GM12865 (cell line): ENCODE measurements at places on chromosomes 11 and 22.

DNA sequence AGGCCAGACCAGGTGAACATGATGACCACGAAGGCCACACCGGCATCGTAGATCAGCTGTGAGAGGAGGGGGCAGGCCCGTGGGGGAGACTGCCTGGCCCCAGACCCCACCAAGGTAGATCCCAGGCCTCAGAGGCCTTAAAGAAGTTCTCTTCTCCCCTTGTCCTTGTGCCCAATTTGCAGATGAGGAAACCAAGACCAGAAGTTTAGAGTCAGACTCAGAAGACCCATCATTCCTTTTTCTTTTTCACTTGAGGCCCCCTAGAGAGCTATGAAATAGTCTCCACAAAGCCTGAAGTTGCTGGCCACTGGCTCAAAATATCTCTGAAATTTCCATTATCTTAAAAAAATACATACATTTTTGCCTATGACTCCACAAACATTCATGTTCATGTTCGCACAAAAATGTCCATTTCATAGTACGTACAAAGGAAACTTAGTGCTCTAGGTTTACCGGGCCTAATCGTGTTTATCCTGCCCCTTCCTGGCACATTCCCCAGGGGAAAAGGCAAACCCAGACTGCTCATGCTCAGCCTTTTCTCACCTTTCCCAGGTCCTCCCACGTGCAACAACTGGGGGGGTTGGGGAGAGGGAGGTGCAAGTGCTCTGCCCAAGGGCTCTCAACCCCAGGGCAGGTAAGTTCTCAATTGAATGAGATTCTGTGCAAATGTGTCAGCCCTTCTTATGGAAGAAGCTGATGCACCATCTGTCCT is 19.2 kb downstream of the SLC43A1 start:
- no peak for DNase-seq

- no peak for DNase-seq
These were observed 9.3 kb downstream of the CRYBB3 start for GRCh38 chr22:25208743-25209505.

DNA sequence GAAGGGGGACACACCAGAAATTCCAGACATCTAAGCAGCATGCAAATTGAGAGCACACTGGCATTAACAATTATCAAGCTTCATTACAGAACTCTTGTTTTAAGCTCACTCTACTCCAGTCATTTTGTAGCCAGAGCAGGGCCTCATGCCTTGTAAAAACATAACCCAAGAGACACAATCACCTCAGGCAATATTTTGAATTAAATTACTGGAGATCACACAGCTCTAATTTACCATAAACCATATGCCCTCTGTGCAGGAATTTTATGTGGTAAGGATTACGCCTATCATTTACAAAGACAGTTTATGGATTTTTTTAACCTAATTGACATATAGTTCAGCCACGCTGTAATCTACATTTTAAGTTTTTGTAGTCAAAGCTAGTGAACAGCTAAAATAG is 414.1 kb upstream of the DDI1 start:
- DNase-seq = no peak

DNA sequence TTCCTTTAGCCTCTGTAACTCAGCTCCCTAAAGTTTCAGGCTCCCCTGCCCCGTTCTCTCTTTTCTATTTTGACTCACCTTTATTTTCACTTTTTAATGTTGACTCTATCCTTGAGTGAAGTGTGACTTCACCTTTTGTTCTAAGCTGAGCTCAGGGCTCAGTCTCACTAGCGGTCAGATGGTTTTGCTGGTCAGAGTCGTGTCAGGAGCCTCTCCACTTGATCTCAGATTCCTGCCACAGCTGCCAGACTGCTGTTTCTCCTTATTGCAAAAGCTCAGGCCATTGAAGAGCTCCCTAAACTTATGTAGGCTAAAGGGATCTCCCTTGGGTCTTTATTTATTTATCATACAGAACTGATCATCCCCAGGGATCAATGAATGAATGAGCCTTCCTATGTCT is 13.7 kb upstream of the POU2AF2 start:
- DNase-seq = peak; percentile 30

- DNase-seq = no peak
These were observed 49.9 kb upstream of the WNT7B start for GRCh38 chr22:46026899-46027210.

DNA sequence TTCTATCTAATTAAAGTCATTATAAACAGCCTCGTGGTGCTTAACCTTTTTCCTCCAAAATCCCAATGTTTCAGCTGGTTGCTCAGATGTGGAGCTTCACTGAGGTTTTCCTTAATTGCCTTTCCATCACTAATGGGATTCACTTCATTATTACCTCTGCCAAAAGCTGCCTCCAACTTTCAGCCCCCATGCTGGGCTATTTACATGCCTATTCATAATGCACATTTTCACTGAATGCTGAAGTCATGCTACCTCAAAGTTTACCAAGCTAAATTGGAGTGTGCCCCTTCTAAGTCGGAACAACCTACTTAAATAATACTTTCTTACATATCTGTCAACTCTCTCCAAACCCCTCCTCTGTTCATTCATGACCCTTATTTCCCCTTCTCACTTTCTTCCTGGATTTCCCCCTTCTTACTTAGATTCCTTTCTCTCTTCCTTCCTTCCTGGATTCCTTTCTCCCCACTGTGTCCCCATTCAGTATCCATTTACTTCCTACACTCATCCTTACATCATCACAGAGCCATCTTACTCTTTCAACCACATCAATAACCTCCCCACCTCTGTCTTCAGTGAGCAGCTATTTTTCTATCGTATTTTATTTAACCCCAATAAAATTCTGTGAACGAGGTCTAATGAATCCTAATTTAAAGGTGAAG is 887.3 kb upstream of the TENM4 start:
- no peak for DNase-seq

DNA sequence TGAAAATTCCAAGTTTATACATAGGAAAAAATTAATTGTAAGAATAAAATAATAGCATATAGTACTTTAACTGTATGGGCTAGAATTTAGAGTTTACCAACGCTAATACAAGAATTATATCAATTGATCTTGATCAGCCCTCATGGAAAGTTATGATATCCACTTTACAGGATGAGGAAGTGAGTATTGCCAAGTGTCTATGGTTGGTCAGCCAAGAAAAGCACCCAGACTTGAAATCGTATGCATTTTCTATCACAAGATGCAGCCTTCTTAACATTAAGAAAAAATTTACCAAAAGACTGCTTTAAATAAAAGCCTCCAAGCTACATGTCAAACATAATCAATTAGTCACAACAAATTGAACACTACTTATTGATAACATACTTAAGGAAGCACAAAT is 53.0 kb downstream of the DDI1 start:
- DNase-seq = no peak
